ENCODE measurements at places on chromosomes 12 and 14.
A peak's percentile ranks its signal among the peaks of the same experiment; 100 is the strongest.

DNA sequence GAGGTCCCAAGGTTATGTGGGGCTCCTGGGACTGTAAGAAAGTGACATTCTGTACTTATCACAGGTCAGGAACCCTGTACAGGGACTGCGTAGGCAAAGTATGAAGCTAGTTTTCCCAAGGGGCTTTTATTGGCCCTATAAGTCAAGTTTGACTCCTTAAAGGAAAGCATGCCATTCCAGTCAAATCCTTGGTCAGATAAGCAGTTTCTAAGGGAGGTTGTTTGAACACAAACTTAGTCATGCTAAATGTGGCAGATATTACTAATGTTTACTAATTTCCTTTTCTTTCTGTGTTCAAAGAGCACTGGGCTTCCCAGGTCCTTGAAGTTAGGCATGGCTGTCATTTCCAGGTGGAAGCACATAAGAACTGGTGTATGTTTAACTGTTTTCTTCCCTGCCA is 472.4 kb downstream of the ATP23 start:
- DNase-seq: no peak

DNA sequence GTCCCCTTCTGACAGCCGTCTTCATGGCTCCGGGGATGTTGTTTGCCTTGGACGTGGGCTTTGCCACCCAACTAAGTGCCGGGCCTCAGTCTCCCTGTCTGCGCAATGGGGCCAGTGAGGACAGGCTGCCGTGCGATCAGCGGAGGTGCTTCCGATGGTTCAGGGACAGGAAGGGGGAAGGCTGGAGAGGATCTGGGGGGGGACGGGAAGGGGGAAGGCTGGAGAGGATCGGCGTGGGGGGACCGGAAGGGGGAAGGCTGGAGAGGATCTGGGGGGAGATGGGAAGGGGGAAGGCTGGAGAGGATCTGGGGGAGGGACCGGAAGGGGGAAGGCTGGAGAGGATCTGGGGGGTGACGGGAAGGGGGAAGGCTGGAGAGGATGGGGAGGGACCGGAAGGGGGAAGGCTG is 3.4 kb downstream of the MMP17 start:
- no peak for DNase-seq

DNA sequence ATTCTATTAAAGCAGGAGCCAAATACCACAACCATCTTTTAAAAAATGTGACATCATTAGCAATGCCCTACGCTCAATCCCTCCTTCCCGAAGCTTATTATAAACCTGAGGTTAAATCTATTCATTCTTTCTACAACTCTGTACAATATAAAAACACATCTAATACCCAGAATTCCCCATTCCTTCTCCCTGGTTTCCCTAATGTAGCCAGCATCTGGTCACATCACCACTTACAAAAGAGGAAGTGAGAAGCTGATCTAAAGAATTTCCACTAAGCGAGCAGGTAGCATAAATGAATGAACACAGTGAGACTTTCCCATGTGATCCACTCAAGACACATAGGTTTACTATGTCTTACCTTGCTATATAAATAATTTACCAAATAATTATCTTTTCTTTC is 90.4 kb downstream of the LRP6 start:
- no peak for DNase-seq

GRCh38 chr12:120584343-120585149 is 3.3 kb upstream of the POP5 start:
- peak; percentile 40 for DNase-seq

GRCh38 chr12:59459966-59460660 is 135.7 kb upstream of the SLC16A7 start:
- no peak for DNase-seq

DNA sequence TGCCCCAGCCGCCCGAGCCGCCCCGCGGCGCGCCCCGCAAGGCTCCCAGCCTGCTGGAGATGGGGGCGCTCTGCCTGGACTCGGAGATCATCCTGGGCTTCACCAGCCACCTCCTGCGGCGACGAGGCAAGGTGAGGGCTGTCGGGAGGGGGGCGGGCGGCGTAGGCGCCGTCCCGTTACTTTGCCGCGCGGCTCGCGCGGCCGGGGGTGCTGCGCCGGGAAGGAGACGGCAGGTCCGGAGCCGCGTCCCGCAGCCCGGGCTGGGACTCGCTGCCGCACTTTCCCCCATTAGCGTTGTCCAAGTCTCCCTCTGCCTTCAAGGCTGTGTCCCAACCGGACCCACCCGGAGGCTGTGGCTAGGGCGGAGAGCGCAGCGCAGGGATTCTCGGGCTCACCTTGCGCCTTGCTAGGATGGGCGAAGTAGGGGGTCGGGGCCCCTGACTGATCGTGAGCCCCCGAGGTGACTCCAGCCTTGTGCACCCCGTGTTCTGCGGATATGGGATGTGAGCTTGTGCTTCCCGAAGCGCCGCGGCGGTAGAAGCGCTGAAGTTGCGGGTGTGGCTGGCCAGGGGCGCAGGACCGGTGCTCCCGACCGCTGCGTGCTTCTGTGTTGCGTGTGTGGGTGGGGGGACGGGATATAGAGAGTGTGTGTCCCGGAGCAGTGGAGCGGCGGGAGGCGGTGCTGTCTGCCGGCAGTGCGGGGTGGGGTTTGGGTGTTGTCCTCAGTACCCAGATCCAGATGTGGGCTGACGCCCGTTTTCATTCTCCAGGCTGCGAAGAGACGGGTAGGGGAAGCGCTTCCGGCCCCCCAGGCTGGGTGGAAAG is 1.7 kb upstream of the KIF26A start:
- DNase-seq: no peak

- no peak for DNase-seq
Observed at GRCh38 chr12:2064071-2064507, 11.3 kb downstream of the CACNA1C start.
